Activated T-cell treated with anti-CD3 and anti-CD28 coated beads, Interleukin-2, amount 50 U/mL, for 48 hours (primary cell): ENCODE measurements at places on chromosomes 2 and 18.

GRCh38 chr2:218344090-218344754, 12.4 kb upstream of the CATIP start:
- DNase-seq = no peak

GRCh38 chr2:79016342-79016741, 9.2 kb upstream of the REG3G start:
- no peak for DNase-seq

- DNase-seq = no peak
Measured at GRCh38 chr2:56522605-56523089, 338.9 kb downstream of the CCDC85A start.

DNA sequence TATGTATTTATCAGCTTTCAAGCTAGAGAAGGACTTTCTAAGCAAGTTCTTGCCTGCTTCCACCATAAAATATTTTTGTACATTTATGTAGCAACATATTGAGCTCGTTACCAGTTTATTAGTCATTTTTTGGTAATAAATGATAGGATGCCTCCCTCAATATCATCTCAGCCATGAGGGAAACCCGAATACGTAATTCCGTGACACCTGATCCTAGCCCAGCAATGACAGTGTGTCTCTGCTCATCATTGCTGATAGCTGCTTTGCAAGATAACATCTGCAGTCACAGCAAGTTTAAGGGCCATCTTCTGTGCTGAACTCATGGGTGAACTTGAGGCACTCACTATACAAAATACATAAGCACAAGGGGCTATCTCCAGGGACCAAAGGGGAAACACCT, 62.2 kb downstream of the COL6A3 start:
- no peak for DNase-seq

DNA sequence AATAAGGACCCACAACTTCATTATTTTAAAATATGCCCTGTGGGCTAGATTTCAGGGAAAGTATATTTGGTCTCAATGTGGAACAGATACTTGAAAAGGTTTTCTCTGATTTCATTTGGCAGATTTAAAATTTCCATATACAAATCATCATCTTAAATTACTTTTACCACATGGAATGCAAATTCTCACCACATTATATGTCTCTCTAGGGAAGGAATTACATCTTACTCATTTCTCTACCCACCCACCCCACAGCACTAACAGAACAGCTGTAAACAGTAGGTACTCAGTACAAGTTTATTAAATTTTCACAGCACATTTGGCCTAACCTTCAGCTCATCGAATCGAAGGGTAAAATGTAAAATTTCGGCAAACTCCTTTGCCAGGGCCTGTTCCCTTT, 104.0 kb downstream of the CYRIA start:
- DNase-seq = no peak

- no peak for DNase-seq
Measured at GRCh38 chr18:79343567-79344207, 52.0 kb upstream of the NFATC1 start.

DNA sequence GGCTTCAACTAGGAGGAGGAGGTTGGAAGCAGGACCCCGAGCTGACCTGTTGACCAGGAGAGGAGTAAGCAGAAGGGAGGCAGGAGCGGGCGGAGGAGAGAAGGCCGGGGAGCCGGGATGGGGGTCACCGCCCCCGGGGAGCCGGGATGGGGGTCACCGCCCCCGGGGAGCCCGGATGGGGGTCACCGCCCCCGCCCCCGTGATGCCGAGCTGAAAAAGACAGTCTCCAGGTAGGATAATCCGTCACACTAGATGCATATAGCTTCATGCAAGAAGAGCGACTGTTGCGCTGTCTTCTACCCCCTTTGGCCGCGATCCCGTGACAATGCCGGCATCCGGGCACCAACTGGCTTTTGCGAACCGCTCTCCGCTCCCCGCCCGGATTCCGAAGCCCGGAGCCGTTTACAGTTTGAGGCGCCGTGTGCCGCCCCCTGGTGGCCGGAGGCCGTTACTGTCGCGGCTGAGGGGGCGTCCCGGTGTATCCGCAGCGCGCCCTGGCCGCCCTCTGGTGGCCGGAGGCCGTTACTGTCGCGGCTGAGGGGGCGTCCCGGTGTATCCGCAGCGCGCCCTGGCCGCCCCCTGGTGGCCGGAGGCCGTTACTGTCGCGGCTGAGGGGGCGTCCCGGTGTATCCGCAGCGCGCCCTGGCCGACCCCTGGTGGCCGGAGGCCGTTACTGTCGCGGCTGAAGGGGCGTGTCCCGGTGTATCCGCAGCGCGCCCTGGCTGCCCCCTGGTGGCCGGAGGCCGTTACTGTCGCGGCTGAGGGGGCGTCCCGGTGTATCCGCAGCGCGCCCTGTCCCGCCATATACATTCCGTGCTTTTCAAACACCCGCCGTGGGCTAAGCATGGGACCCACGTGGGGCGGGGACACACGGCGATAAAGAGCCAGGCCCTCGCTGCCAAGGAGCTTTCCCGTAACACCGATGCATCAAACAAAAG, 89.6 kb downstream of the ACTR3 start:
- peak; percentile 94 for DNase-seq

DNA sequence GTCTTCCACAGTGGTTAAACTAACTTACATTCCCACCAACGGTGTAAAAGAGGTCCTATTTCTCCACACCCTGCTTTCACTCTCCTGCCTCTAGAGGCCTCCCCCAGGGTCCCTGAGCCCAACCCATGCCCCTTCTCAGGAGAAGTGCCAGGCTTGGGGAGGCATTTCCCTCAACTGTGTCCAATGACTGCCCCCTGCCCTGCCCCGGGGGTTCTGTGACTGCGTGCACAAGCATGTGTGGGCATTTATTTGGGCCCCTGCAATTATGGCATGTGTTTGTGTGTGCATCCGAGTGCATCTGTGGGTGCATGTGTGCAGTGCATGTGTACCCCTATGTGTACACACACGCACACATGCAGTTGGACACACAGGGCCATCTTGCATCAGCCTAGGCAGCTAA, 57.3 kb downstream of the INHBB start:
- no peak for DNase-seq

GRCh38 chr2:232981356-232981755, 31.7 kb downstream of the NGEF start:
- DNase-seq = no peak

DNA sequence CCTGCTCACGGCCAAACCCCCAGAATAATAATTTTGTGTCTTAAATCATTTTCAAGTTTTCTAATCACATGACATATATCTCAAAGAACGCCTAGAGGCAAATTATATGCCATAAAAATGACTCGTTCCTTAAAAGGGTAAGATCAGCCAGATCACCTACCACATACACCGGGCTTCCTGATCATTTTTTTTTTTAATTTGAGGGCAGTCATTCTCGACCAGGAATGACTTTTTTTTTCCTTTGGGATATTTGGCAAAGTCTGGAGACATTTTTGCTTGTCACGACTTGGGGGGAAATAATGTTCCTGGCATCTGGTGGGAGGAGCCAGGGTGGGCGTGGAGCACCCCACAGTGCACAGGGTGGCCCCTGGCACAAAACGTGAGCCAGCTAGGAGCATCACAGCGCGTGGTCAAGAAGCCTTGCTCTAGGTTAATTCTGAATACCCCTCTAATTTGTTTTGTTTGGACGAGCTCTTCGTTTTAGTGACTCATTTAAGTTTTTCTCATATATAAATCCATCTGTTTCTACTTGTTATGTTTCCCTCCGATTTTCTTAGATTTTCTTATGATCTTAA, 94.9 kb downstream of the TWIST2 start:
- no peak for DNase-seq
